Activated CD8-positive, alpha-beta memory T cell treated with anti-CD3 and anti-CD28 coated beads, Interleukin-2, amount 10 ng/mL, durations not matched to agents 7 days and 5 days (primary cell): ENCODE measurements at places on chromosomes 2 and 18. TPM values are rescaled to one million over a fixed set of nuclear protein-coding genes. Genes with fewer than 3 reads are reported as not detected.
A peak's percentile ranks its signal among the peaks of the same experiment; 100 is the strongest.

GRCh38 chr2:234348081-234348480 lies 148.8 kb downstream of the ARL4C start:
- peaks cover 26% of the 10 kb centered on the region for H3K4me1 ChIP-seq
- H3K27me3 ChIP-seq = no peaks in the 10 kb centered on the region
- H3K36me3 ChIP-seq = peaks cover 23% of the 10 kb centered on the region
- peak overlapping the region; percentile 71 for H3K27ac ChIP-seq
- DNase-seq = no peak

GRCh38 chr2:189109921-189110397 lies 69.6 kb downstream of the COL5A2 start:
- DNase-seq = no peak
- H3K27me3 ChIP-seq = no peaks in the 10 kb centered on the region
- H3K27ac ChIP-seq = no peak overlapping the region
- H3K4me3 ChIP-seq = no peak overlapping the region
- no peaks in the 10 kb centered on the region for H3K36me3 ChIP-seq
- no peaks in the 10 kb centered on the region for H3K4me1 ChIP-seq

- H3K27ac ChIP-seq = no peak overlapping the region
- no peak for DNase-seq
- H3K27me3 ChIP-seq = peaks cover 11% of the 10 kb centered on the region
- peaks cover 2% of the 10 kb centered on the region for H3K4me1 ChIP-seq
- H3K4me3 ChIP-seq = no peak overlapping the region
Observed at GRCh38 chr2:160200921-160201320, 849 bp upstream of the ITGB6 start.

GRCh38 chr18:57426187-57426586 lies 9.0 kb upstream of the ONECUT2 start:
- H3K27me3 ChIP-seq = peaks cover 54% of the 10 kb centered on the region
- no peak for DNase-seq
- no peak overlapping the region for H3K4me3 ChIP-seq
- H3K4me1 ChIP-seq = no peaks in the 10 kb centered on the region
- H3K27ac ChIP-seq = no peak overlapping the region

The EPB41L3 gene
- total RNA-seq = 0.45 TPM

DNA sequence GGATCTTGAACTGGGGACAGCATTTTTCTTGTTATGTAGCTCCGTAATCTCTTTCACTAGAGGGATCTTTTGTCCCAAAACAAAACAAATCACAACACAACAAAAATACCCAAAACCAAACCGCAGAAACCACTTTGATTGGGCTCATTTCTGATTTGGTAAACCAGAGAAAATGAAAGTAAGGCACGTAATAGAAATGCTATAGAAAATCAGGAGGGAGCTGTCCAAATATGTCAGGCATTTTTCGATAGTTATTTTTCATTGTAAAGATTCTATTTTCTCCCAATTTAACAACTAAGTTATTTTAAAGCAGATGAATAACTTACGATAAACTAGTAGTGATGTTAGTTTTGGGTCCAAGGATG lies 406.5 kb downstream of the XIRP2 start:
- H3K4me1 ChIP-seq = peaks cover 12% of the 10 kb centered on the region
- H3K4me3 ChIP-seq = peak overlapping the region; percentile 45
- H3K27ac ChIP-seq = no peak overlapping the region
- DNase-seq = no peak

- H3K27ac ChIP-seq = no peak overlapping the region
- H3K27me3 ChIP-seq = no peaks in the 10 kb centered on the region
- no peaks in the 10 kb centered on the region for H3K36me3 ChIP-seq
- H3K4me3 ChIP-seq = no peak overlapping the region
Observed at GRCh38 chr18:26471027-26471426, 77.3 kb downstream of the KCTD1 start.

GRCh38 chr2:157466764-157467163 lies 22.9 kb upstream of the CYTIP start:
- H3K27me3 ChIP-seq = no peaks in the 10 kb centered on the region
- peak overlapping the region; percentile 72 for H3K27ac ChIP-seq
- no peak overlapping the region for H3K4me3 ChIP-seq
- H3K4me1 ChIP-seq = peaks cover 93% of the 10 kb centered on the region

The CDKL4 gene
- 0.32 TPM for total RNA-seq

DNA sequence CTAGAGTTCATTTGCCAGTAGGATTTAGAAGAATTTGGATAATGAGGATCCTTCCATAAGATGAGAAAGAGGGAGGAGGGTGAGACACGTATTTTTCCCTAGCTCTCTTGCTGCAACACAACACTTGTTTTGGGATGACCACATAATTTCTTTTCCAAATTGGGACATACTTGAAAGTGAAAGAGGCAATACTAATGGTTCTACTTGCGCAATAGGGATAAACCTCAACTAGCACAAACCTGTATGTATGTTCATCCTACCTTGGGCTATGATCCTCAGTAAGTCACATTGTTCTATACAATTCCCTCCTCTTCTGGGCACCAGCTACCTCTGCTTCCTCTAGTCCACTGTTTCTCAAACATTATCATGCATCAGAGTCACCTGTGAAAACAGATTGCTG lies 1208.8 kb upstream of the LRRTM1 start:
- H3K4me1 ChIP-seq = no peaks in the 10 kb centered on the region
- H3K27me3 ChIP-seq = no peaks in the 10 kb centered on the region
- no peaks in the 10 kb centered on the region for H3K36me3 ChIP-seq
- H3K4me3 ChIP-seq = no peak overlapping the region
- DNase-seq = no peak
